ENCODE measurements at places on chromosomes 4 and X.

DNA sequence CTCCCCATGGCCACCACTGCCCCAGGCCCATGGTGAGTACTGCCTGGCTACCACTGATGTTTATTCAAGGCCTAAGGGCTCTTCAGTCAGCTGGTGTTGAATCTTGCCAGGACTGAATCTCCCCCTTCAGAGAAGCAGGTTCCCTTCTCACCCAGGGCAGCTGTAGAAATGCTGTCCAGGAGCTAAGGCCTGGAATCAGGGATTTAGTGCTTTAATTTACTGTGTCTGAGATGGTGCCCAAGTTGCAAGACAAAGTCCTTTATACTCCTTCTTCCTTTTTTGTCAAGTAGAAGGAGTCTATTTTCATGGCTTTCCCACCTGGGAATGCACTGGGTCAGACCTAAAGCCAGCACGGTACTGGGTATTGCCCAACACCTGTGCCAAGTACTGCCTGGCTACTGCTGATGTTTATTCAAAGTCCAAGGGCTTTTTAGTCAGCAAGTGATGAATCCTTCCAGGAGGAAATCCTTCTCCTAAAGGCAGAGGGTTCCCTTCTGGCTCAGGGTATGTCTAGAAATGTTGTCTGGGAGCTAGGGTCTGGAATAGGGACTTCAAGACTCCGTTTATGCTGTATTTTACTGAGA, 117.6 kb upstream of the ATOH1 start:
- DNase-seq = no peak

DNA sequence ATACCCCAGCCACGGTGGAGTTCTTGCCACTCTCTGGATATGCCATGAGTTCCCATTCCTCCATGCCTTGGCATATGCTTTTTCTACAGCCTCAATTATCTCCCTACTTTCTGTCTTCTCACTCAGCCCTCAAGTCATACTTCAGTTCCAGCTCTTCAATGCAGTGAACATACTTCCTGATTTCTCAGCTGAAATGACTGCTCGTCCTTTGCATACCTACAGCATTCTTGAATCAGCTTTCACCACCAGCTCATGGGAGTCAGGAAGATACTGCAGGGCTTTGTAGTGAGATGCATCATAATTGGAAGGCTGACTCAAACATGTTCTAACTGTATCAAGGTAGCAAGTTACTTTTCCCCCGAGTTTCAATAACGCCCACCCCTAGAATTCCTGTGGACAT, 118.4 kb downstream of the APBB2 start:
- peak; percentile 29 for DNase-seq

- no peak for DNase-seq
These were observed 949.7 kb upstream of the TENM3 start for GRCh38 chr4:181293541-181293940.

GRCh38 chr4:7852568-7853185, 87.0 kb downstream of the AFAP1 start:
- no peak for DNase-seq

DNA sequence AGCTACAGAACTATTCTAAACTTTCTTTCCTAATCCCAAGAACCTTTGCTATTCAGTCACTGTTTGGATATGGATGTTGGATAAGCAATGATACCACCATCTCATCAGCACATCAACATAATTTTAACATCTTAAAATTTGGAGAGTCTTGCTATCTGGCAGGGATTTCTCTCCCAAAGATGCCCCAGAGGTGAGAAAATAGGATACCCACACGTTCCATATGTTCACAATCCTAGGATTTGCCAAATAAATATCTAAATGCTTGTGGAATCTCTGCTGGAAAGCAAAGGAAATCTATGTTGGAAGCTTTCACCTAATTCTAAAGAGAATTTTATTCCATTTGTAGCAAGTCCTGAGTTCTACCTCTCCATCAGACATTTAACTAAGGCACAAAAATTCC, 24.4 kb downstream of the SOWAHB start:
- no peak for DNase-seq

- DNase-seq = peak; percentile 55
These were observed 137.5 kb downstream of the AMMECR1 start for GRCh38 chrX:110180176-110180927.

- peak; percentile 27 for DNase-seq
These were observed 149.9 kb downstream of the FGF16 start for GRCh38 chrX:77597090-77597489.

- DNase-seq = no peak
These were observed 11.0 kb upstream of the DUSP9 start for GRCh38 chrX:153635788-153636668.

DNA sequence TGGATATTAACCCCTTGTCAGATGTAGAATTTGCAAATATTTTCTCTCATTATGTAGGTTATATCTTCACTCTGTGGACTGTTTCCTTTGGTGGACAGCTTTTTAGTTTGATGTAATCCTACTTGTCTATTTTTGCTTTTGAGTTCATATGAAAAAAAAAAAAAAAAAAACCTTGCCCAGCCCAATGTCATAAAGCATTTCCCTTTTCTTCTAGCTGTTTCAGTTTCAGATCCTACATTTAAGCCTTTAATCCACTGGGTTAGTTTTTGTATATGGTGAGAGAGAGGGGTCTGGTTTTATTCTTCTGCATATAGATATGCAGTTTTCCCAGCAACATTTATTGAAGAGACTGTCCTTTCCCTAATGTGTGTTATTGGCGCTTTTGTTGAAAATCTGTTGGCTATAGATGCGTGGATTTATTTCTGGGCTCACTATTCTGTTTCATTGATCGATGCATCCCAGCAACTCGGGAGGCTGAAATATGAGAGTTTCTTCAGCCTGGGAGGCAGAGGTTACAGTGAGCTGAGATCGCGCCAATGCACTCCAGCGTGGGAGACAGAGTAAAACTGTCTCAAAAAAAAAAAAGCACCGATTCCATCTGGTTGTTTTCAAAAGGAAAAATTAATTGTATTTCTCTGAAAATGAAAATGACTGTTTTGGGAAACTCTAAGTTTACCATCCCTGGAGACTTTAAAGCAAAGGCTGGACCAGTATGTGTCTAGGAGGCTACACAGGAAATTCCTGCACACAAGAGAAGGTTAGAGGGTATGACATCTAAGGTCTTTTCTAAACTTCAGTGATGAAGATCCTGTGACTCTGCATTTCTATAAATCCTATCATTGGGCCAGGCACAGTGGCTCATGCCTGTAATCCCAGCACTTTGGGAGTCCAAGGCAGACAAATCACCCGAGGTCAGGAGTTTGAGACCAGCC, 35.6 kb downstream of the STEEP1 start:
- DNase-seq = no peak

DNA sequence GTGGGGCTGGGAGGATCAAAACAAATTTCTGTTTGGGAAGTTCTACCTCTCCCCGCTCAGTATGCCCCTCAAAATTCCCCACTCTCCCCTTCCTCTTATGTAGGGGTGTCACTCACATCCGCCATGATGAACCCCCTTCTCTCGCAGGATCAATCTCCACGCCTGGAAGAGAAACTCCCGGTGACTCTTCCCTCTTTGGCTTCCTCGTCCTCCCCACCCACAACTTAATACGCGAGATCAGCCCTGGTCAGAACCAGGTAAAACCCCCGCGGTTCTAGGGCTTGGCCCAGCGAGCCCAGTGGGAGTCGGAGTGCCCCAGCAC, 427 bp downstream of the LAMTOR3 start:
- peak; percentile 32 for DNase-seq

GRCh38 chr4:13215560-13215959, 268.6 kb downstream of the RAB28 start:
- no peak for DNase-seq

DNA sequence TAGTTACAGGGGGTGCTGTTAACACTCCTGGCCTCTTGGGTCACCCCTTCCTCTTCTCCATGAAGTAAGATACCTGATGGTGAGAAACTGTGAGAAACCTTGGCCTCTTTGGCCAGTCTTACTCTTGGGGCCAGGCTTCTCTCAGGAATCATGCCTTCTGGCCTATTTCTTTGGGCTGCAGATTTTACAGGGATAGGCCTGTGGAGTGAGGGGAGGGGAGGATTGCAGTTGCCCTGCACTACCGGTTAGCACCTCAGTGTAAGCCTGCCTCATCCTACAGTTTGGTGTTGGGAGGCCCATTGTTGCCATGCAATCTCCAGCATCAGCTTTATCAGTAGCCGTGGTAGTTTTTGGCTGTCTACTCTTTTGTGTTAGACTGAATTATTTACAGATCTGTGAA, 7.6 kb upstream of the PGRMC2 start:
- DNase-seq = no peak

DNA sequence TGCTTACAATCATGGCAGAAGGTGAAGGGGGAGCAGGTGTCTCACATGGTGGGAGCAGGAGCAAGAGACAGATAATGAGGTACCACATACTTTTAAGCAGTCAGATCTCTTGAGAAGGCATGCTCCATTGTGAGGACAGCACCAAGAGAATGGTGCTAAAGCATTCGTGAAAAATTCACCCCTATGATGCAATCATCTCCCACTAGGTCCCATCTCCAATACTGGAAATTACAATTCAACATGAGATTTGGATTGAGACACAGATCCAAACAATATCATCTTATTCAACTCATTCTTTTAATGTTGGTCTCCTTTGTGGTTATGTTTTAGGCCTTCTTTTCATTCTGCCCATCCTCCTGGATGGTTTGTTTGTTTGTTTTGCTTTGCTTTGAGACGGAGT, 54.1 kb upstream of the PDLIM5 start:
- DNase-seq = no peak

DNA sequence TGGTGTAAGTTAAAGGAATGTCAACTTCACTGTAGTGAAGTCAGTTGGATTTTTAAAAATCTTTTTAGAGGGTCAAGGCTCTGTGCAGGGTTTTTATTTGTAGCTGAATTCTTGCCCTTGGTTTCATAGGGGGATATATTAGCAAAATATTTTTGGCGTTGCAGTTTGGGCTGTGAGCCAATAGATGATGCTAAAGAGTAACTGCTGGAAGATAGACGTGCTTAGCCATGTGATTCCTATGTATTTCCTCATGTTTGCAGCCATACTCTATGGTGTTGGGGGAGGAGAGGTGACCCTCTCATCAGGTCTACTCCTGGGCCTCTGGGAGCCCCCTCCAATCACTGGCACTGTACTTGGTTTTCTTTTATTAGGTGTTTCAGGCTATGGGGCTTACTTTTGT, 246.7 kb upstream of the ARHGAP24 start:
- DNase-seq = no peak

Measured in GM03348 (cell line).